ENCODE measurements at places on chromosomes 12 and 14.

DNA sequence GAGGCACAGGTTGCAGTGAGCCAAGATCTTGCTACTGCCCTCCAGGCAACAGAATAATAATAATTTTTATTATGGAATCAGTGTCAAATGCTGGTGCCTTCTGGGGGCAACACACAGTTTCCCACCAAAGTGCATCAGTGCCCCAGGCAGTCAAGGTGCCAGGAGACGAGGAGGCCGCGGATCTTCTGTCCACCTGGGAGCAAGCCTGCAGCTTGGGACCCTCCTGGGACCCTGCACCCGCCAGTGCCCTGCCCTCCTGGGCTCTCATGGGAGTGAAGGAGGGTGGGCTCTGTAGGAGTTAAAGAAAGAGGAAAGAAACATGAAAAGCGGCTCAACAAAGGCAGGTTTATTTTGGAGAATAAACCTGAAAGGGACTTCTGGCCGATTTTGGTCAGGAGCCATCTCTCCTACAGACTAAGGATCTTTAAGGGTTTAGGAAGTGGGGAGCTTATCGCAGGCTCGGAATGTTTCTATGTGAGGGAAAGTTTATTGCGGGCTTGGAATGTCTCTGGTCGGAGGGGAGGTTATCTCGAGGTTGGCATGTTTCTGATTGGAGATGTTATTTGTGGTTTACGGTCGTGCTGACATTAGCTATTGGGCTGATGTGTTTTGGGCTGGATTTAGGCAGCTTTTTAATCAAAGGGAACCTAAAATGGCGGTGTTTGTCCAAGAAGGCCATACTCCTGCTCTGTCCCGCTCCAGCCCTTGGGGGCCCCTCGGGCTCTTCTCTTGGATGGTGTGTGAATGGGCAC is 1.1 kb upstream of the ASPG start:
- no peak for DNase-seq

GRCh38 chr12:28374556-28374955 is 184.3 kb downstream of the CCDC91 start:
- DNase-seq: no peak

DNA sequence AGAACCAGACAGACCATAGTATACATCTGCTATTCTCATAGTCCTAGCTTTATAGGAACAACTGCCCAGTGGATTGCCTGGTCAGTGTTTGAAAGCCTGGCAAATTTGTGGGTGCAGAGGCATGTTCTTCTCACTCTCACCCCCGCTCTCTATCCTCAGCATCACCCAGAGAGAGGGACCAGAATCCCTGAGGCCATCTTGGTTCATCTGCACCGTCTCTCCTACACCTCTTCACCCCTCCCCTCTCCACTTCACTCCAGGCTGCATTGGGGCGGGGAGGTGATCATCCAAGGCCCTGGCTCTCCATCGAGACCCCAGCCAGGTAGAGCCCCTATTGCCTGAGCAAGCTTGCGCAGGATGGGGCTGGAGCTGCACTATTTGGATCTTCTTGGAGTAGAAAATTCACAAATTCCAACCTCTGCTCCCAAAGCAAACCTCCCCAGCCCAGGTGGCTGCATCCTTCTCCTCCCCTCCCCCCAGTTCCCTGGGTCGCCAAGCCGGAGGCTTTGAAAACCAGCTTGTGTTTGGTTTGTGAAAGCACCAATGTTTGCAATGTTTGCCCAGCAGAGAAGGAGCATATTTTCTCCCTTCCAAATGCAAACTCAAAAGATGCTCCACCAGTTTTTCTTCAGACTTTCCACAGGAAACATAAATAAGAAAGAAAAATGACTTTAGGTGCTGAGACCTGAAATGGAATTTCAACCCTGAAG is 18.6 kb upstream of the COL2A1 start:
- DNase-seq: no peak

- no peak for DNase-seq
These were observed 45.1 kb downstream of the KCNA1 start for GRCh38 chr12:4954621-4955354.

DNA sequence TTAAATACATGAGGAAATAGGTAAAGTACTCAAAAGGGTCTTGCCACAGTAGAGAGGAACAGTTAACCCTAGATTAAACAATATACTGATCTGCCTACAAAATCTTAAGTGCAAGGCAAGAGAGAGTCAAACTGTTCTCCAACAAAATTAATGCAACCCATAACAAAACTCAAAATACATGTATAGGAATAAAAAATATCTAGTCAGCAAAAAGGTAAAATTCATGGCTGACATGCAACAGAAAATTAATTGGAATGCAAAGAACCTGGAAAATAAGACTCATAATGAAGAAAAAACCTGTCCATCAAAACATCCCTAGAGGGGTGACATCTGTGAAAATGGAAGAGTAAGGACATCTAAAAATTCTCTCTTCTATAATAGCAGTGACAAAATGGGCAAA is 173.6 kb downstream of the ADAMTS20 start:
- DNase-seq: no peak

DNA sequence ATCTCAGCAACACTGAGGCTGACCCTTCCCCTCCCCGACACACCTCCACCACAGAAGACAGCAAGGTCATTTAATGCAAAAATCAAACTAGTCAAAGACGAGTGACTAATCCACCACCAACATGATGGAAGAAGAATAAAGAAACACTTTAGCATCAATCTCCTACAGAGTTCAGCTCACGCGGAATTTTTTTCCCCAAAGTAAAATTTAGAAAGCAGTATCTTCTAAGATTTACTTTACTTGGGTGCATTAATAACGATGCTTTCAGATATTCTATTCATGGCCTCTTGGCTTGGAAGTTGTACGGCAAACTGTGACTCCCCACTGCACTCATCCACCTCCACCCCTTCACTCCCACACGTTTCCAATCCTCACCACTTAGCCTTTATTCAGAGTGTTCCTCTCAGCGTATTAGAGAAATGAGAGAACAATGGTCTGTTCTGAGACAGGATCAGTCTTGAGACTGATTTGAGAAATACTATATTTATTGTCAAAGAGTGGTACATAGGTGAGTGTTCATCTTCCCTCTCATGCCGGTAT is 1.9 kb downstream of the EGLN3 start:
- DNase-seq: no peak

GRCh38 chr14:34147461-34147860 is 196.6 kb upstream of the EGLN3 start:
- DNase-seq: no peak

GRCh38 chr14:72549026-72549425 is 344.9 kb downstream of the DPF3 start:
- DNase-seq: no peak

DNA sequence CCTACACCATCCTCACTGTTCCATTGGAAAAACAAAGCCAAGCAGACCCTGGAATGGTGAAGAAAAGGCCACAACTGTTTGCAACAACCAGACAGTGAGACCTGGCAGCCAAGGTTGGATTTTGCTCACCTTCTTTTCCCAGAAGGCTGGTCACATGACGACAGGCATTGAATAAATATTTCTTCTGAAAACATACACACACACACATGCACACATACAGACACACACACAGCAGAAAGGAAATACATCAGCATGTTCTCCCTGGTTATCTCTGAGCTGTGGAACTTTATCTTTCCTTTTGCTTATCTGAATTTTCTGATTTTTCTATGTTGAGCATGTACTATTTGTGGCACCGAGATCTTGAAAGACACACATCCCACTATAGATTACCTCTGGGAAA is 38.0 kb upstream of the CCDC60 start:
- no peak for DNase-seq

DNA sequence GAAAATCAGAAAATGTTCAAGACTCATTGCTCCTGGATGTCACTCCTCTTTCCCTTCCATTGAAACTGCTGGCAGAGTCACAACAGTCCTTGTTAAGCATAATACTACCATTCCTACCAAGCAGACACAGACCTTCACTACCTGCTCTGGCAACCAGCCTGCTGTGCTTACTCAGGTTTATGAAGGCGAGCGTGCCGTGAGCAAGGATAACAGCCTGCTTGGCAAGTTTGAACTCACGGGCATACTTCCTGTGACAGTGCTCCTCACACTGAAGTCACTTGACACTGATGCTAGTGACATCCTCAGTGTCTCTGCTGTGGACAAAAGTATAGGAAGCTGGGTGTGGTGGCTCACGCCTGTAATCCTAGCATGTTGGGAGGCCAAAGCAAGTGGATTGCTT is 15.7 kb upstream of the PHETA1 start:
- DNase-seq: no peak

DNA sequence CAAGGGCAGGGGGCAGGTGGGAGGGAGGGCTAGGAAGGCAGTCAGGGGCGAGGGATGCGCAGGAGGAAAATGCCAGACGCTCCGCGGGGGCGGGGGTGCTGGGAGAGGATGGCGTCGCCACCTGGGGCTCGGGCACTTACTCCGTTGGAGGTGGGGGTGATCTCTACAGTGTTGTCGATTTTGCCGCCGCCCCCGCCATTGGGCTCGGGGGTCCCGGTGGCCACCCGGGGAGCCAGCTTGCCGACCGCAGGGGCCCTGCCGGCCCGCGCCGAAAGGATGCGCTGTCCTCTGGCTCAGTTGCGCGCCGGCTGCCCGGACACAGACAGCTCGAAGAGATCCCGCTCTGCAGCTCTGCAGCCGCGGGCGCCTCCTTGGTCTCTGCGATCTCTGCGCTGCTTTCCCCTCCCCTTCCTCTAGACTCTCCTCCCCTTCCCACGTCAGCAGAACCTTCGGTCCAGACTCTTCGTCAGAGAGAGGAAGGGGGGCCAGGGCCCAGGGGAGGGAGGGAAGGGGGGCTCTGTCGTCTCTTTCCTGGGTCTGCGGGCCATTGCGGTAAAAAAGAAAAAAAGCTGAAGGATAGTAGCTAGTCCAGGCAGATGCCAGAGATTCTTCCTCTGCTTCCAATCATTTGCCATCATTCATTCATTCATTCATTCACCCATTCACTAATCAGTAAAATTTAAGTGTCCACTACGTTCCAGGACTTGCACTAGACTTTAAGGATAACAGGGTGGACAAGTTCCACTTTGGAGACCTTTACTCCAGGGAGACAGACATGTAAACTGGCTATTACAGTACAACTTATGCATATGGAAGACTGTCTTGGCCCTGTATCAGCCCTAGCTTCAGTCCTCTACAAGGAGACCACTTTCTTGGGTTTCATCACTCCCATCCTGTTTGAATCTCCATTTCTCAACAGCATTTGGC is at the start of gene SLC22A17:
TSS of gene SLC22A17 (minus strand) at position 382 of the 927 bp plus-strand sequence.
- peak; percentile 19 for DNase-seq

GRCh38 chr12:108048686-108049085 is 80.4 kb upstream of the WSCD2 start:
- DNase-seq: no peak

- no peak for DNase-seq
These were observed 255.6 kb upstream of the G2E3 start for GRCh38 chr14:30303350-30303749.

- DNase-seq: no peak
These were observed 60.6 kb downstream of the LGMN start for GRCh38 chr14:92687681-92688433.

DNA sequence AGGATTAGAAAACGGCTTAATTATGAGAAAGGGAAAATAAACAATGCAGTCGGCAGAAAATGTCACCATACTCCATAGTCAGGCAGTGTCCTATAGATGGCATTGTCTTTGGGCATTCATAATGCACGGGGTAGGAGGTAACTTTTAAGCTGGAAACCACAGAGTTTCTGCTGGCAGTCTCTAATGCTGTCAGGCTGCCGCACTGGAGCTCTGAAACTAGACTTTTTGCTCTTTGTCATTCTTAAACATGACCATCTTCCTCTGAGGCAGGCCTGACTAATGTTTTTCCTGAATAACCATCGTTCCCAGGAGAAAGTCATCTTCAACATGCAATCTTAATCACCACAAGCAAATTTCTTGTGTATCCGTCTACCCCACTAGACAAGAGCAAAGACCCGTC is 108.8 kb downstream of the ETNK1 start:
- DNase-seq: no peak

- no peak for DNase-seq
These were observed 5.9 kb downstream of the DDX55 start for GRCh38 chr12:123607756-123608155.

- DNase-seq: no peak
These were observed 200.2 kb downstream of the CHST11 start for GRCh38 chr12:104656921-104657320.

GRCh38 chr14:91046488-91047072 is 13.9 kb downstream of the RPS6KA5 start:
- DNase-seq: no peak

DNA sequence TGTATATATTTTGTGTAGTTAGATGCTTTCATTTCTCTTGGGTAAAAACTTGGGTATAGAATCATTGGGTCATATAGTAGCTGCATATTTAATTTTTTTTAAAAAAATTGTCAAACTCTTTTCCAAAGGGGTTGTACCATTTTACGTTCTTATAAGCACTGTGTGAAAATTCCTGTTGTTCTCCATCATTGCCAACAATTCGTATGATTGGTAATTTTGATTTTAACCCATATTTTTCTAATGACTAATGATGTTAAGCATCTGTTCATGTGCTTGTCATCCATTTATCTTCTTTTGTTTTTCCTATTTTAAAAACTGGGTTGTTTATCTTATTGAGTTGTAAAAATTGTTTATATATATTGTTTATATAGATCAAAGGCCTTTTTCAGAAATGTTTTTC is 77.4 kb downstream of the OTOGL start:
- DNase-seq: no peak

GRCh38 chr12:43267818-43268217 is 284.2 kb downstream of the ADAMTS20 start:
- DNase-seq: no peak

- no peak for DNase-seq
These were observed 72.9 kb downstream of the DDX51 start for GRCh38 chr12:132071040-132071810.

DNA sequence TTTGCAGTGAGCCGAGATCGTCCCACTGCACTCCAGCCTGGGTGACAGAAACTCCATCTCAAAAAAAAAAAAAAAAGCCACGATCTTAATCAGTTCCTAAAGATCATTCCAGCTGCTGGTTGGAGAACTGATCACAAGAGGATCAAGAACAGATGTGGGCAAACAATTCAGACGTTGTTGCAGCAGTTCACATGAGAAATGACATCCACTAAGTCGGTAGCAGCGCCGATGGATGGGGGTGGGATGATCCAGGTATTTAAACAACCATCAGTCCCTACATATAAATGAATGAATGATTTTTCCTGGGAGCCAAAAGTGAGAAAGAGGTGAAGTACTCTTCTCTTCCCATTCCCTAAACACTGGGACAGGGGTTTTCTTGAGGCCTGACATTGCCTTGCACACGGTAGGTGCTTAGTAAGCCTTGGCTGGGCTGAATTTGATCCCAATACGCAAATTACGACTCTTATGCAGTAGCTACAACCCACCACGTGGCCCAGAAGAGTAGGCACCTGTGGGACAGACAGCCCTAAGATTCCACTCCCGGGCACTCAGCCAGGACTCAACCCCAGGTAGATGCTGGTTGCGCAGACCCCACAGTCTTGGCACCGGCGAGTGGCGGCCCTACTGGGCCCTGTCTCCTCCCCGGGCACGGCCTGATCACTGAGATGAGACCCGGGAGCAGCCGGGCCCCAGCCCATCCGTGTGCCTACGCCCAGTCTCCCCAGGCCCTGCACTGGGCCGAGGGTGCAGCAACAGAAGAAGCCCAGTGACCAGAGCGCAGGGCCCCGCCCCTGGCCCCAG is 565 bp downstream of the SPRYD3 start:
- DNase-seq: no peak

Measured in stimulated activated CD4-positive, alpha-beta T cell treated with anti-CD3 and anti-CD28 coated beads, Interleukin-1b, Interleukin-23, amount 100 ng/mL, for 24 hours (primary cell).